ENCODE measurements at places on chromosomes 5 and 9.

DNA sequence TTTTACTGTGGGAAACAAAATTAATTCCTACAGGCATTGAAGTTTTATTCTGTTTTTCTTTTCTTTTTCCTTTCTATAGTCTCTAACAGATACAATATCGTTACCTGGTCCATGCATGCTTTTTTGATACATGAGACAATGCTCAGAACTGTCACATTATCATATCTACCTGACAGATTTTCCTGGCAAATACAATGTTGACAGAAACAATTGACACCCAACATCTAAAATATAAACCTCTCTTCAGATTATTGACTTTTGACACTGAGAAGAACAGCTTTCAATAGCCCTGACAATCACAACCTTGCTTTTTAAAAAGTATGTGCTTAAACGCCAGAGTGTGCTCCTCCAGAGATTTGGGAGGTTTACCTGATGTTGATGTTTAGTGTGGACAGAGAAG is 2334.6 kb upstream of the WWC1 start:
- no peak for DNase-seq

DNA sequence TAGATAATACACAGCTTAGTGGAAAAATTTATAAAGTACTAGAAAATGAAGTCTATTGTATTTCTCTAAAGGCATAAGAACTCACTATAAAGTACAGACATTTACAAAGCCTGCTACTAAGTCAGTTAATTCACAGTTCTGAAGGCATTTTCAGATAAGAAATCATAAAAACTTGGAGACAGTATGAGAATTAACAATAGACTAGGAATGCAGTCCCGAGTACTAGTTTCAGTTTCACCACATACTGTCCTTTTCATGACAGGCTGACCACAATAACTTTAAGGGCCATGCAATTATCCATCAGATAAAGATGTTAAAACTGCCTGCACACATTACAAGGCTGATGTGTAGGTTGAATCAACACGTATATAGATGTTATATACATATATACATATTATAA is 362.6 kb upstream of the SMC2 start:
- no peak for DNase-seq

- DNase-seq: no peak
Observed at GRCh38 chr5:125298746-125299379, 552.4 kb upstream of the ZNF608 start.

DNA sequence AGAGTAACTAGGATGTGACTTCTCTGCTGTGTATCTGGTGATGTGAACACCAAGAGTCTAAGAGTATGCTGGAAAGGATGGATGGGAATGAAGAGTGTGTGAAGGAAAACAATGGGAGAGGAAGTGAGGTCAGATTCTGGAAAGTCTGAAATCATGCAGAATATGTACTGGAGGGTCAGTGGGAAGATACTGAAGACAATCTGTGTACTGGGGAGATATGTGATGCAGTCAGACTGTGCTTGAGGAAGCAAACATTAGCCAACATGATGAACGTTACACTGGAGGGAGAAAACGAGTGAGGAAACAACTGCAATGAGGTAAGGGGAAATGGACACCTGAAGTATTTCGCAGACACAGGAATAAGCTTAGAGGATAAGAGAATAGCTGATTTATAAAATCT is 105.7 kb downstream of the NR3C1 start:
- DNase-seq: no peak

- no peak for DNase-seq
Observed at GRCh38 chr5:72159501-72159911, 52.2 kb downstream of the MAP1B start.

- DNase-seq: no peak
Observed at GRCh38 chr5:16245956-16246355, 66.4 kb upstream of the MARCHF11 start.

GRCh38 chr5:9670371-9670770 is 40.2 kb upstream of the TAS2R1 start:
- DNase-seq: no peak

DNA sequence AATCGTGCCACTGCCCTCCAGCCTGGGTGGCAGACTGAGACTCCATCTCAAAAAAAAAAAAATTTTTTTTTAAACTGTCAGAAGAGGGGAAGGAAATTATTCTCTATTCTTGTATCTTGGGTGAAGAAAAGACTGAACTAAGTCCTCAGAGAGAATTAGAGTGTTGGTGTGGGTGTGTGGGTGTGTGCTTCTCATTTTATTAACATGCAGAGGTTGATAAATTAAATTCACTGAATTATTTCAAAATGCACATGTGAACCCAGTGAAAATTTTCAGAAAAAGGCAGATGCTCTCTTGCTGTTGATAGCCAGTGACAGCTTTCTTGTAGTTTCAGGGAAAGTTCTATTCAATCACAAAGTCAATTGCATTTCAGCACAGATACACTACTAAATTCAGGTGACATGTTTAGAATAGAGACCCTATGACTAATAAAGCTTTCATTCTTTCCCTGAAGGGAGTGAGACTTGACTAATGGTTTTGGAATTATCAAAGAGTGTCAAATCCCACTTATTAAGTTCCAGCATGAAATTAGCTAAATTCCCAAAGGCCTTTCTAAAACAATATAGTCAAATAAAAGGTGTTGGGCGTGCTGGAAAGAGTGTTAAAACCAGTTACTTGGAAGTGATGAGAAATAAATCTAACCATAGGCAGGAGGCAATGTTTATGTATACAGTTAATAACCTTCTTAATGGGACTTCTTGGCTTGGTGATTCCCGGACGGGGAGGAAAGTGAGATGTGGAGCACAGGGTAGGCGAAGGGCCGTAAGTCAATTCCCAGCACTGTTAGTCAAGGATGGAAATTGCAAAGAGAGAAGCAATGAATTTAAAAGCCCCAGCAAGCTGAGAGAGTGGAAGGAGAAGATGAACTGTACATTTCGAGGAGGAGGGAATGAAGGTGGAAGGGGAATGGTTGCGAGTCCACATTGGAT is 103.2 kb upstream of the SPATA31D4 start:
- DNase-seq: no peak

DNA sequence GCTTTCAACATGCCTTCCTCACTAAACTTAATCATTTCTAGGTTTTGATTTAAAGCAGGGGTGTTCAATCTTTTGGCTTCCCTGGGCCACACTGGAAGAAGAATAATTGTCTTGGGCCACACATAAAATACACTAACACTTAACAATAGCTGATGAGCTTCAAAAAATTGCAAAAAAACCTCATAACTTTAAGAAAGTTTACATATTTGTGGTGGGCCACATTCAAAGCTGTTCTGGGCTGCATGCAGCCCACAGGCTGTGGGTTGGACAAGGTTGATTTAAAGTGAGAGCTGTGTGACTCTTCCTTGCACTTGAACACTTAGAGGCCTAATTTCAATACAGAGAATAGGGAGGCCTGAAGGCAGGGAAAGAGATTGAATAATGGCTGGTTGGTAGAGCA is 598.3 kb downstream of the EFNA5 start:
- no peak for DNase-seq
